ENCODE measurements at places on chromosomes 2 and 18.

DNA sequence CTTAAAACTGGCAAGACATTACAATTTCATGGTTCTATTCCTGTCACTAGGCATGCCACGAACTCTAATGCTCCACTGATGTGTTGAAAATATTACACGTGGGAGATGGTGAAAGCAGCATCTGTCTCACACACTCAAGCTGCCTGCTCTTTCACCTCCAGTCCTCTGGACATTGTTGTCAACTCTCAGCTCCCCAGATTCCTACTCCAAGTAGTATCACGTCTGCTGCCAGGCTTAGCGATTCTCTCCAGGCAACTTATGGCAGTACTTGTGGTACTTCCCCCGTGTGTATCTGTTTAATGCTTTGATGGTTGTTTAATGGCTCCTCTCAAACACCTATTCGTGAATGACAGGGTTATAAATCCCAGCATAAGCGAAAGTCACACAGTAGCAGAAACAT lies 103.8 kb downstream of the TMEFF2 start:
- DNase-seq: no peak

DNA sequence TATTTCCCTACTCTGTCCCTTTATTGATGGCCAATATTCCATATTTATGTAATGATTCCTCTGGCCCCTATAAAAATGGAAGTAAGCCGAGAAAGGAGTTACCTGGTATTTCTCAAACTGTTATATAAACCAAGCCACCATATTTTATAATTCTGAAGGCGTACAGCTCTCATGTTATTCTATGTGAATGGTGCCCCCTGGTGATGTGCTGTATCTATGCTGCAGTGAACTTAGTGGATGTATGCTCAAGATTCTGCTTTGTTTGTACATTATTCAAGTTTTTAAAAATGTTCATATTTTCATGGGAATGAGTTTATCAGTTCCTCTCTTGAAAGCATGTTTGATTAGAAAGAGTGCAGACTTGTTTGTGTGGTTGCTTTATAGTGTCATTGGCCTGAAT lies 194.5 kb upstream of the LRRTM1 start:
- no peak for DNase-seq

- DNase-seq: no peak
Measured at GRCh38 chr2:73203055-73203681, 794 bp downstream of the NOTO start.

GRCh38 chr18:79868811-79869541 lies 71.2 kb downstream of the KCNG2 start:
- no peak for DNase-seq

DNA sequence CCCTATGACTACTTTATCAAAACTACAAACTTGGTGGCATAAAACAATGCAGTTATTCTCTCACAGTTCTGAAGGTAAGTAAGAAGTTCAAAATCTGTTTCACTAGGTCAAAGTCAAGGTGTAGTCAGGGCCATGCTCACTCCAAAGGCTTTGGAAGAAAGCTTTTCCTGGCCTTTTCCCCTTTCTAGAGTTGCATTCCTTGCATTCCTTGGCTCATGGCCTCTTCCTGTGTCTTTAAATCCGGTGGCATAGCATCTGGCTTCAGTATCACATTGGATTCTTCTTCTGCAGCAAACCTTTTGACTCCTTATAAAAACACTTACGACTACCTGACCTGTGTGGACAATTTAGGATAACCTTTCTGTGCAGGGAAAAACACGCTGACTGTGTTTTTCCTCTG lies 543.5 kb upstream of the HNMT start:
- DNase-seq: no peak

DNA sequence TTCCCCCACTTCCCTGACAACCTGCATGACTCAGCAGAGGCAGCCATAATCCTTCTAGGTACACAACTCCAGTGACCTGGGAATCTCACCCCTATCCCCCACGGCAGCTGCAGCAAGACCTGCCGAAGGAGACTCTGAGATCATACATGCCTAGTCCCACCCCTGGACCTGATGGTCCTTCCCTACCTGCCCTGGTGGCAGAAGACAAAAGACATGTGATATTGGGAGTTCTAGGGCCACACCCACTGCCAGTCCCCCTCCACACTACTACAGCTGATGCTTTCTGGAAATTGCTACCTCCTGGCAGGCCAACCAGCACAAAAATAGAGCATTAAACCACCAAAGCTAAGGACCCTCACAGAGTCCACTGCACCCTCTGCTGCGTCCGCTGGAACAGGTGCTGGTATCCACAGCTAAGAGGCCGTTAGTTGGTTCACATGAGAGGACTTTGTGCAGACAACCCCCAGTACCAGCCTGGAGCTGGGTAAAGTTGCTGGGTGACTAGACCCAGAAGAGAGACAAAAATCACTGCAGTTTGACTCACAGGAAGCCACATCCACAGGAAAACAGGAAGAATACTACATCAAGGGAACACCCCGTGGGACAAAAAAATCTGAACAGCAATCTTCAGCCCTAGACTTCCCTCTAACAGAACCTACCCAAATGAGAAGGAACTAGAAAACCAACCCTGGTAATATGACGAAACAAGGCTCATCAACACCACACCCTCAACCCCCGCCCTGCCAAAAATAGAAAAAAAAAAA lies 12.5 kb downstream of the MARCO start:
- DNase-seq: no peak

GRCh38 chr18:47501946-47502345 lies 250.5 kb upstream of the SKOR2 start:
- no peak for DNase-seq
